ENCODE measurements at places on chromosomes 11 and 22.

DNA sequence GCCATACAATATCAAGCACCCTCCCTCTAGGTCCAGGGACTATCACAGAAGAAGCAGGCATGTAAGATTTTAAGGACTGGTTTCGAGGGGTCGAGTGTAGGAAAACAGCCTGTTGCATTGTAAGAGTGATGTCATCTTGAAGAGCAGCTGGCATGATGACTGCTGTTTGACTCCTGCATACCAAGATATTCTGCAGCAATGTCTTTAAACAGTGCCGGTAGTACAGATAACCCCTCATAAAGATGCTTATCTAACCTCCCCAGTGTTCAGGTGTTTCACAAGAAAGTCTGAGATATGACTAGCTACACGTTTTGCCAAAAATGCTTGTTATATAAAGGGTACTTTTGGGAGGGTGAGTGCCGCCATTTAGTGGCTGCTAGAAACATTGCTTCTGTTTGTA, 12.0 kb downstream of the FAM111A start:
- no peak for DNase-seq

GRCh38 chr11:69388661-69389060, 92.8 kb upstream of the LINC01488 start:
- DNase-seq, result no peak

GRCh38 chr11:66190786-66191185, 77.7 kb upstream of the RAB1B start:
- DNase-seq, result no peak

- DNase-seq, result no peak
Measured at GRCh38 chr22:43094085-43094484, 4.9 kb upstream of the TTLL1 start.

DNA sequence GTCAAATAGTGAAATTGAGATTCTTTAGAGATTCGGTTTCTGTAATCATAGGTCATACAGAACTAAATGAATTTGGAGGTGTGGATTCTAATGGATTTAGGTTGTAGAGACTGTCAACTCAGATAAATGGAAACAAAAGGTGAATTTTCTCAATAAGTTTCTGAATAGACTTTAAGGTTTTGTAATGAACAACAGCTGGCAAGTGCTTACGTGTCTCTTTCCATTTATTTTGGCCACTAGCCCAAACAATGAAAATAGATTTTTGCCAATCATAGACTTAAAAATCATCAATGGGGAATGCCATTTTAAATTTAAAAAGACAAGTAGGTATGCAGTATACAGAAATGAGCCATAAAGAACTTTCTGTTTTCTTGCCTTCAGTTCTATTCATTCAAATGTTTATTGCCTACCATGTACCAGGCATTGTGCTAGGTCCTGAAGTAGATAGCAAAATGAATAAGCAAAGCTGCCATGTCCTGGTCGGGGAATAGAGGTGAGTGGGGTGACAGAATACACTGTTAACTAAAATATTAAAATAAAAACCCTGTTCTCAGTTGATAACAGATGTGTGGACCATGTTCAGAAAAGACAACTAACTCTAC, 16.9 kb upstream of the TMEM135 start:
- no peak for DNase-seq
